C1 segment of cervical spinal cord (tissue), 14 donors: ENCODE measurements at places on chromosomes 7 and 10.

- DNase-seq = no peak
Measured at GRCh38 chr7:33221390-33221789, 92.0 kb downstream of the BBS9 start.

DNA sequence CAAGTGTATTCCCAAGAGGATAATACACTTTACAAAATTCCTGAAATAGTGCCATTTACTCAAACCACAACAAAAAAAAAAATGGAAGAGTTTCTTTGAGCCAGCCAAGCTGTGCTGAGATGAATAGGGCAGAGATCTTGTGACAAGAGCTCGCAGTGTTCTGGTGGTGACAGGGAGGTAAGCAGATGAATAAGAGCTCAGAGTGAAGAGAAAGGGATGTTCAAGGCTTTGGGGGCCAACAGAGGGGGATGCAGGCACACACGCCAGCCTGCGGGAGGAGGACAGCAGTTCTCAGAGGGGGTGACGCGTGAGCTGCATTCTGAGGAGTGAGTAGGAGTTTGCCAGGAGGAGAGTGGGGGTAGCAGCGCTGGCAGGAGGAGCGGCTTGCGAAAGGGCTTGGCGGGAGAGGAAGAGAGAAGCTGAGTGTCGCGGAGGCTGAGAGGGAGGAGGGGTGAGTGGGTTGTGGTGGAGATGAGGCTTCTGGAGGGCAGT is 194.4 kb upstream of the IMMP2L start:
- DNase-seq = no peak

DNA sequence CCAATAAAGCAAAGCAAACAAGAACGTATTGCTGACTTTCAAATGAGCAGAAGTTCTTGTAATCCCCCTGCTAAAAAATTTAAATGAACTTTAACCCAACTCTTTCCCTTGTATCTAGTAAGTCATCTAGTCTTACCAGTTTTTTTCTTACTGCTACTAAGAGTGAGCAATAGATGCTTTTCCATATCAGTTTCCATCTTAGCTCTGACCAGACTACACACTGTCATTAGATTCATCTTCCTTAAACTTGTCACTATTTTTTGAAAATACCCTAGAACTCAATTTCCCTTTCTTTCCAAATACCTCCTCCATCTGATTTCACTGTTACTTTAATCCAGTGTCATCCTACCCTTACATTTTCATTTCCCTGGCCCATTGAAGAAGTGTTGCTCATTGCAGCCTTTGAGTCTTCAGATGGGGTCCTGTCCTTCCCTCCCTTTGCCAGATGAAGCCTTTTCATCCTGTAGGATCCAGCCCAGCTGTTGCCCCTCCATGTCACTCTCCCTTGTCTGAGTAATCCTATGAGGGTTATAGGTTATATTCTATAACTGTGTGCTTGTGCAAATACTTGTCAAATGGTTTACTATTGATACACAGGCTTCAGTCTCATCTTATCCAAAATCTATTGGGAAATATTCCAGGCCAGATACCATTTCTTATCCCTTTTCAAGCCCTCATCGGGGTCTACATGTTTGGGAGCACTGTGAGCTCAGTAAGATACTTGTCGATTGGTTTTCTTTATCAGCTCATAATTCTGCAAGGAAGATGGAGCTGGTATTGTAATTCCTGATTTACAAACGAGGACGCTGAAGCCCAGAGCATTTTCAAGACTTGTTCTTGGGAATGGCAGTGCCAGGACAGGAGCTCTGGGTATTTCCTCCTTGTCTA is 51.5 kb upstream of the ITGB1 start:
- no peak for DNase-seq

DNA sequence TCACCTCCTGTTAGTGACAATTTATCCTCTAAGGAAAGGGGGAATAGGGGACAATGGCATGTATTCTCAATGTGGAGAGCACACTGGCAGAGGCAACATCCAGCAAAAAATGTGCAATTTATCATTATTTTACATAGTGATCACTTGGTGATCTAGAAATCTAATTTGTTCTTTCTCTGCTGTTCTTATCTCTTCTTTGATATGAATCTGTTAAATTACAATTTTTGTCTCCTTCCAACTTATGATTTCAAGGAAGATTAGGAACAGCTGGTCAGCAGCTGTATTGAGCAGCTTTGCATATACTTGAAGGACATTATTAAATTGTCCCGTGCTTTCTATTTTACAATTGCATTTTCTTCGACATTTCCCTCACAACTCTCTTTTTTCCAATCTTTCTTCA is 213.1 kb downstream of the MAGI2 start:
- DNase-seq = no peak

DNA sequence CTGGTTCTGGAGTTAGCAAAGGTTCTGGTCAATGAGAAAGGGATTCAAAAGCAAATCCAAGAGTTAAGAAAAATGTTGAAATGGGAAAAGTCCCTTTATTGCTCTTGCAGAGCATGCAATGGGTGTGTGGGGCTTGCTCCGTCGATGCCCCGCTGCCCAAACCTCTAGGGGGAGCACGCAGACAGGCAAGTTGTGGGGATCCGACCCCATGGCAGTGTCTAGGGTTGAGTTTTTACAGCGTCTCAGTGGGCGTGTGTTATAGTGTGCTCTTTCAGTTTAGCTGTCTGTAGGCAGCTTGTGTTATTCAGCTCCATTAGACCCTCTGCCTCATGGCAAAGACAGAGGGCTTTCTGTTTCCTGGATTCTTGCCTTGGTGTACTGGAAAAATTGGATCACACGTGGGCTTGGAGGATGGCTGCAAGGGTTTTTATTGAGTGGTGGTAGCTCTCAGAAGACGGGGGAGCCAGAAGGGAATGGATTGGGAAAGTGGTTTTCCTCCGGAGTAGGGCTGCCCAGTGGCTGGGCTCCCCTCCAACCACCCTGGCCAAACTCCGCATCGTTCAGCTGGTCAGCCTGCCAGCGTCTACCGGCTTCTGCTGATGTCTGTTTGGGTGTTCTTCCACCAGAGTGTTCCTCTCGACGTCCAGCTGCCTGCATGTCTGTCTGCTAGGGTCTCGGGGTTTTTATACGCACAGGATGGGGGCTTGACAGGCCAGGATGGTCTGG is 102.3 kb upstream of the PLXDC2 start:
- peak; percentile 11 for DNase-seq

GRCh38 chr7:36147361-36147760 is 5.7 kb upstream of the EEPD1 start:
- DNase-seq = no peak

DNA sequence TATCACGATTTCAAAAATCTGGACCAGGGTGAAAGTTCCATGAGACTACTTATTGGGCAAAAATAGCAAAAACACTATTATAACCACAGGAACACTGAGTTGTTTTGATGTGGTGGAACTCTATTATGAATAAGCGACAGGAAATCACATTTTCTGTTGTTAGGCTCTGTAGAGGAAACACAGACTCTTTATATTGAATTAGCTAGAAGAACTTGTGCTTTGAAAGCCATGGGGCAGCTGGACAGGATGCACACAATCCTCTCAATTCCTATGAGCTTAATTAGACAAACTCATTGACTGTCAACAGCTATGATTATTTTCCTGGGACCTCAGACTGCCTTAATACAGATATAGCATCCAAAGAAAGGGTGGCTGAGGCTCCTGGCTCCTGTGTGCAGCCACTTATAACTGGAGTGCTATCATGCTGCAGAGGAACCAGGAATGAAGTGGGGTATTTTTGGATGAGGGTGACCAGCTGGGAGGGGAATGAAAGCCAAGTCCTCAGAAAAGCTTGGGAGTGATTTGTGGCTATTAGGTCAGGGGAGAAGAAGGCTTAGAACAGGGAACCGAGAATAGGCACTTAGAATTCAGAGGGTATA is 657.3 kb downstream of the TYW1 start:
- DNase-seq = no peak

DNA sequence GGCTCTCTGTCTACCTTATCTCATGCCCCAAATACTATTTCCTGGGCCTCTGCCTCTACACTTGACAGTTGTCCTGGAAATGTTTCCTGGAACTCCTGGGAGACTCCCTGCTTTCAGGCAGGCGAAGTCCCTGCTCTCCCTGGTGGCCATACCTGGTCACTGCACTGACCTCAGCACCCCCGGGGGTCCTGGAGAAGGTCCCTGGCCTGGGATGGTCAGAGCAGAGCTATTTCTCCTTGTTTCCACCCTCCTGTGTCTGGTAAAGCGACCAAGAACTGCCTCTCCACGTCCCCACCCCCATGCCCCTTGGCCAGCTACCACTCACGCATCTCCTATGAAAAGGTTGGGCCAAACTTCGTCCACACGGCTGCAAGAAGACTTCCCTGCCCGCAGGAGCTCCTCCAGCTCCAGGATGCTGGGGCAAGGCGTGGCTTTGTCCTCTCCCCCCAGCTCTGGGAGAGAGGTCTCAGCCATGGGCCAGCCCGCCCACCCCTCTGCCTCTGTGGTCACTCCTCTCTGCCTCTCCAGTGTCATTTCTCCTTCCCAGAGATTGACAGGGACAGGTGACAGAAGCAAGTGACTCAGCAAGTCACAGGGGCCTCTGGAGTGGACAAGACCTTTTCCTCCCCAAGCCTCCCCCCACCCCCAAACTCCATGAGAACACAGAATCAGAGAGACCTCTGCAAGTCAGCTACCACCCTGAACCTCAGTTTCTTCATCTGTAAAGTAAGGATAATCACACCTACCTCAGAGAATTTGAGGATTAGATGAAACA is 2.6 kb upstream of the SAMD8 start:
- DNase-seq = no peak

DNA sequence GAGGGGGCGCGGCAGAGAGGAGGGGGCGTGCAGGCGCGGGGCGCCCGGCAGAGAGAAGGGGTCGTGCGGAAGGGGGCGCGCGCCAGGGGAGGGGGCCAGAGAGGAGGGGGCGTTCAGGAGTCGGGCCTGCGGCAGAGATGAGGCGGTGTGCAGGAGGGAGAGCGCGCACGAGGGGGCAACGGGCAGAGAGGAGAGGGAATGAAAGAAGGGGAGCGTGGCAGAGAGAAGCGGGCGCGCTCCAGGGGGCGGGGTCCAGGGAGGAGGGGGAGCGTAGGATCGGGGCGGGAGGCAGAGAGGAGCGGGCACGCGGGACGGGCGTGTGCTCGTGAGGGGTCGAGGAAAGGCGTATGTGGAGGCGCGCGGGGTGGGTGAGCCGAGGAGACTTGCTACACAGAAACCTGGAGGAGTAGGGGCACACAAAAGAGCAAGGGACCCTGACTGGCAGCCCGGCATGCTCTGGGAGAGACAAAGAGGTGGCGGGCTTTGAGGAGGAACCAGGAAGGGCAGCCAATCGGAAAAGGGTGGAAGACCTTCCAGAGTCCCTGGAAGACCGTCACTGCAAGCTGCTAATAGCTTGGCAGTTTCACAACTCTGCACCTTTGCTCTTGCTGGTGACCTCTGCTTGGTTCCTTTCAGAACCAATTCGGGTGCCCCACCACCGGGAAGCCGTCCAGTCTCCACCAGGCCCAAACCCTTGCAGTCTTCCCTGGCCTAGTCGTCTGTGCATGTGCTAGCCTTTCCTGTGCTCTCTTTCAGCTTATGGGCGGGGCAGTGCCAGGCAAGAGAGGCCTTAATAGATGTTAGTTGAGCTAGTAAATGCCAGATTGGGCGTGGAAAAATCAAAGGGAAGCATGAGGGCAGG is 639 bp downstream of the DYDC2 start:
- DNase-seq = no peak

DNA sequence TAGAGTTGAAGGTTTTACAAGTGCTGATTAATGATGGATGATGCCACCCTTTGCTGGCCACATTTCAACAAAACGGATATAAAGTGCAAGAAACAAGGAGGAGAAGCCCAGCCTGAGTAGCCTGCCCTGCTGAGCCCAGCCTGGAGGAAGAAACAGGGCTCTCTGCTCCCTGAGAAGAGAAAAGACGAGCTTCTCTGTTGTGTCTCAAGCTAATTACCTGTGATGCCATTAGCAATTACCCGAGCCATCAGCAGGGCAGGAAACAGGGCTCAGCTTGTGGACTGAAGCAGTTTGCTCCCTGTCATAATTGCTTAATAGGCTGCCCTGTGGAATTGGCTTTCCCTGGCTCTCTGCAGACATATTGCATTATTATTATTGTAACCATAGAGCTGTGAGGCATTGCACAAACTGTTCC is 709.3 kb upstream of the AUTS2 start:
- no peak for DNase-seq

GRCh38 chr10:67858971-67859370 is 21.0 kb upstream of the DNAJC12 start:
- DNase-seq = no peak

DNA sequence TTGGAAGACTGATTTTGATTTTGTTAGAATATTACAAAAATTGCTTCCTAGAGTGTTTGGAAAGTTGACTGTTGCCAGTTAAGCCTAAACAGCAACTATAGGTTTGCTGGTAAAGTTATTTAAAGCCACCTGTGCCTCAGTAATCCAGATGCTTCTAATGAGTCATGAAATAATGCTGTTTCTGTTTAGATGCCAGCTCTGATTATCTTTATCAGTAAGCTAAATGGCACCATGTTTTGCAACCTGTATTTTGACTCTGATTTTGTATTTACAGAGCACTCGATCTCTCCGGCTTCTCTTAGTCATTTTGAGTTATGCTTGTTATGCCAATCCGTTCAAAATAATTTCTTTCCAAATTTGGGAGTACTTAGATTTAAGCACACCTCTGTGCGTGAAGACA is 366.1 kb downstream of the EXOC4 start:
- no peak for DNase-seq

- DNase-seq = no peak
Measured at GRCh38 chr7:108794466-108794865, 224.8 kb downstream of the DNAJB9 start.

GRCh38 chr10:45353186-45353585 is 20.8 kb upstream of the ALOX5 start:
- DNase-seq = no peak
